Ovary (tissue), 10 donors: ENCODE measurements at places on chromosomes 3 and 15. TPM values are rescaled to one million over a fixed set of nuclear protein-coding genes. Genes with fewer than 3 reads are reported as not detected.

The GPR149 gene
- not detected for total RNA-seq

The ZNF774 gene
- total RNA-seq, result 2.0 TPM

GRCh38 chr3:8713901-8714759 is 19.5 kb upstream of the CAV3 start:
- DNase-seq, result no peak

DNA sequence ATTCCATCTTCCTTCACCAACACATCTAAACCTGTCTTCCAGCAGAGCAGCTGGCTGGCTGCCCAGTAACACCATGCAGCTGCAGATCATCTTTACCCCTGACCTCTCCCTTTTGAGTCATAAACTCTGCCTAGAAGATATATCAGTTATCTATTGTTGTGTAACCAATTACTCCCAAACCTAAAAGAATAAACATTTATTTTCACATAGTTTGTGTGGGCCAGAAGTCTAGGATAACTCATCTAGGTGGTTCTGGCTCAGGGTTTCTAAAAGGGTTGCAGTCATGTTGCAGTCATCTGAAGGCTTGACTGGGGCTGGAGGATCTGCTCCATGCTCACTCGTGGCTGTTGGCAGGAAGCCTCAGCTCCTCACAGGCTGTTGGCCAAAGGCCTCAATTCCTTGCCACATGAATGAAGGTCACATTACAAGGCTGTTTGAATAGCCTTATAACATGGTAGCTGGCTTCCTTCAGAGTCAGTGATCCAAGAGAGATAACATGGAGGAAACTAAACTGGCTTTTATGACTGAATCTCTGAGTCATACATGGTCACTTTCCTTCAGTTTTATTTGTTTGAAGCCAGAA is 92.8 kb downstream of the GOLIM4 start:
- no peak for DNase-seq

GRCh38 chr15:57923750-57924149 is 141.8 kb downstream of the ALDH1A2 start:
- DNase-seq, result no peak

- no peak for DNase-seq
These were observed 65.8 kb downstream of the ECT2 start for GRCh38 chr3:172816281-172816680.
